ENCODE measurements at places on chromosomes 3 and 15. TPM values are rescaled to one million over a fixed set of nuclear protein-coding genes. Genes with fewer than 3 reads are reported as not detected.

SEC11A gene
- 67.8 TPM for total RNA-seq

IL17RE gene
- 11.2 TPM for total RNA-seq

DUOX1 gene
- 0.43 TPM for total RNA-seq

SAMD7 gene
- total RNA-seq: not detected

MITF gene
- 6.1 TPM for total RNA-seq

SENP8 gene
- total RNA-seq: 1.2 TPM

DNA sequence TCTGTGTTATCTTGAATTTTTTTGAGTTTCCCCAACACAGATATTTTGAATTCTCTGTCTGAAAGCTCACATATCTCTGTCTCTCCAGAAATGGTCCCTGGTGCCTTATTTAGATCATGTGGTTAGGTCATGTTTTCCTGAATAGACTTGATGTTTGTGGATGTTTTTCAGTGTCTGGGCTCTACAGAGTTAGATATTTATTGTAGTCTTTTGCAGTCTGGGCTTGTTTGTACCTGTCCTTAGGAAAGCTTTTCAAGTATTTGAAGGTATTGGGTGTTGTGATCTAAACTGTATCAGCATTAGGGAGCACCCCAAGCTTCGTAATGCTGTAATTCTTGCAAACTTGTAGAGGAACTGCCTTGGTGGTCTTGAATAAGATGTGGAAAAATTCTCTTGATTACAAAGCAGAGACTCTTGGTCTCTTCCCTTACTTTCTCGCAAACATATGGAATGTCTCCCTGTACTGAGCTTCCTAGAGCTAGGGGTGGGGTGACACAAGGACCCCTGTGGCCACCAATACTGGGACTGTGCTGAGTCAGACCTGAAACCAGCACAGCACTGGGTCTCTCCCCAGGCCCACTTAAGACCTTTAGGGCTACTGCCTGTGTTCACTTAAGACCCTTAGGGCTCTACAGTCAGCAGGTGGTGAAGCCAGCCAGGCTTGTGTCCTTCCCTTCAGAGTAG lies 26.5 kb downstream of the TM4SF18 start:
- no peak overlapping the region for H3K4me3 ChIP-seq
- no peaks in the 10 kb centered on the region for H3K36me3 ChIP-seq
- H3K27ac ChIP-seq: no peak overlapping the region

DNA sequence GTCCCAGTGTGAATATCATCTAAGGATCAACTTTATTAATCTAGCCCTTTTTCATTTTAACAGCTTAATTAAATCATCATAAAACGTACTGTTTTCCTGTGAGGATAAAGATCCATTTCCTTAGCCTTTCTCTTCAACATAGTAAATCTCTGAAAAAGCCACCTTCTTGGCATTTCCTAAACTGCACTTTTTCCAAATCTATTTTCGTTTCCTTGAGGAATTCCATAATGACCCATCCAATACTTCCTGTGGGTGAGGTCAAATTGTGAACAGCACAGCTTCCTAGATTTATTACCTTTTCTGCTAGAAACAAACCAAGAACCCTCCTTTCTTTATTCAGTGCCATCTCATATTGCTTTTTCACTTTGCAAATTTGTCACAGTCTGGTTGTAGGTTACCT lies 129.4 kb upstream of the CNTN4 start:
- no peaks in the 10 kb centered on the region for H3K27me3 ChIP-seq
- H3K4me3 ChIP-seq: no peak overlapping the region
- DNase-seq: no peak
- no peaks in the 10 kb centered on the region for H3K36me3 ChIP-seq
- H3K27ac ChIP-seq: no peak overlapping the region
- H3K4me1 ChIP-seq: no peaks in the 10 kb centered on the region

DNA sequence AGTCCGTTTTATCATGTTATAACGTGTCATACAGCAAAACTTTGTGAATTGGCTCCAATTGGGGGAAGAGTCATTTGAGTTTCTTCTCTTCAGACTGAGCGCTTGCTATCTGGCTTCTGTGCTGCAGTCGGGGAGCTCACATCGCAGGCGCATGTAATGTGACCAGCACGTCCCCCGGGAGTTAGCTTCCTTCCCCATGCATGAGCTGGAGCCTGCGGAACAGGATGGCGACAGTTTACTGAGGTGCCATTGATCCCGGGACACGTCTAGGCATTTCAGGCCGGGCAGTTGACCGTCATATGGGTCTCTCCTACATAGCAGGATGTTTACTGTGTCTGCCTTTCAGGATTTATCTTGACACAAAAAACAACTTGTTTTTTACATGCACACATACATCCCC lies 44.8 kb downstream of the CMTM8 start:
- H3K36me3 ChIP-seq: no peaks in the 10 kb centered on the region
- peaks cover 31% of the 10 kb centered on the region for H3K4me1 ChIP-seq
- no peaks in the 10 kb centered on the region for H3K27me3 ChIP-seq
- H3K4me3 ChIP-seq: no peak overlapping the region
- no peak overlapping the region for H3K27ac ChIP-seq

DNA sequence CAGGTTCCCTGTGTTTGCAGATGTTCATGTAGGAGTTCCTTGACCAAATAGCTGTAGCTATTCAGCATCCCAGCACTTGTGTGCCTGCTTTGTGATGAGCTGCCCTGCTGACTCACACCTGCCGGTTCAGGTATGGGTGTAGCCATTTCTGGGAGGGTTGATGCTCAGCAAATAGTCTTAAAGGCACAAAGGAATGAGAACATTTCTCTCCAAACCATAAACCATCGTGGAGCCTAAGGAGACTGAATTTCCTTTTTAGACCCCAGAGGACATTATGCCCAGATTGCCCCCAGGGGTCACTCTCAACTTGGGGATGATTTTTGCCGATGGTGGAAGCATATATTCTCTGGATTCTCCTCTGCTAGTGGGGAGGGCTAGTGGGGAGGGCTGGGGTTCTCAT lies 80.6 kb downstream of the ADAMTSL3 start:
- no peak for DNase-seq
- no peak overlapping the region for H3K4me3 ChIP-seq
- H3K27ac ChIP-seq: no peak overlapping the region
- no peaks in the 10 kb centered on the region for H3K4me1 ChIP-seq
- no peaks in the 10 kb centered on the region for H3K36me3 ChIP-seq

- DNase-seq: no peak
- H3K4me3 ChIP-seq: no peak overlapping the region
- no peaks in the 10 kb centered on the region for H3K27me3 ChIP-seq
- H3K36me3 ChIP-seq: no peaks in the 10 kb centered on the region
- no peaks in the 10 kb centered on the region for H3K4me1 ChIP-seq
These were observed 246.6 kb downstream of the CBLB start for GRCh38 chr3:105622169-105622568.

GRCh38 chr15:22892333-22892732 lies 53.9 kb downstream of the NIPA2 start:
- H3K27me3 ChIP-seq: no peaks in the 10 kb centered on the region
- no peaks in the 10 kb centered on the region for H3K4me1 ChIP-seq
- H3K36me3 ChIP-seq: no peaks in the 10 kb centered on the region
- DNase-seq: no peak
- no peak overlapping the region for H3K27ac ChIP-seq
- no peak overlapping the region for H3K4me3 ChIP-seq

GRCh38 chr3:134276086-134276485 lies 25.4 kb upstream of the RYK start:
- peaks cover 5% of the 10 kb centered on the region for H3K4me1 ChIP-seq
- DNase-seq: no peak
- H3K27me3 ChIP-seq: no peaks in the 10 kb centered on the region
- H3K4me3 ChIP-seq: no peak overlapping the region
- no peak overlapping the region for H3K27ac ChIP-seq

- no peak for DNase-seq
- H3K36me3 ChIP-seq: no peaks in the 10 kb centered on the region
- H3K27me3 ChIP-seq: no peaks in the 10 kb centered on the region
These were observed 250.7 kb upstream of the ROBO2 start for GRCh38 chr3:76789237-76789636.

DNA sequence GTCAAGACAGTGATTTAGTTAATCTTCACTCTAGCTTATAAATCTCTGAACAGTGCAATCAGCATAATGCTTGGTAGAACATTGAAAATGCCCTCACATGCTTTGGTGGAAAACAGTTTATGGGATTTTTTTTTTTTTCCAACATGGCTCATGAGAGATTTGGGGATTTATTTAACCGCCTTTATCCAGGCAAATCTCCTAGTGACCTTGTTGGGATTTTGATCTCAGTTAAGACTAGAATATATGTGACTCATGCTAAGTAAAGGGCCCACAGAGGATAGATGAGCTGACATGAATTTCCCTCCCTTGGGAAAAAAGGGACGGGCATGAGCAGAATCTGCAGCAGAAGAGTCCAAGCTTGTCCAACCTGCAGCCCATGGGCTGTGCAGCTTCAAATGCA lies 18.7 kb downstream of the LRTM1 start:
- DNase-seq: no peak
- no peak overlapping the region for H3K4me3 ChIP-seq
- no peaks in the 10 kb centered on the region for H3K27me3 ChIP-seq
- H3K36me3 ChIP-seq: no peaks in the 10 kb centered on the region
- no peak overlapping the region for H3K27ac ChIP-seq

DNA sequence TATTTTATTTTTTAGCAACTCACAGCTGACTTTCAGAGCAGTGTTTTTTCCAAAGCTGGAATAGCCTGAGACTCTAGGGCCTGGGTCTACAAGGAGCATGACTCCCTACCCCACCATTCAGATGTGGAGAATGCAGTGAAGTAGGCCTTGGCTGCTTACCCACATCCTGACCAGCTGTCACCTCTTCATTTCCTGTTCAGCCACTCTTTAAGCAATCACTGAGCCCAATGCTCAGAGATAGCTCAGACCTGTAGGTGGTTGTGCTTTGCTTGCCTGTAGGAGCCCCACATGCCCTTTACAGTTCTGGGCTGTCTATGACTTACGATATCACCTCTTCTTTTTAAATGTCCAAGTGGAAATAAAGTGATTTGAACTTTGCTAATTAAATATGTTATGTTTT lies 148.1 kb downstream of the NEK11 start:
- no peak overlapping the region for H3K4me3 ChIP-seq
- no peaks in the 10 kb centered on the region for H3K4me1 ChIP-seq
- H3K36me3 ChIP-seq: no peaks in the 10 kb centered on the region
- no peak for DNase-seq
- H3K27me3 ChIP-seq: no peaks in the 10 kb centered on the region

GRCh38 chr3:197117114-197117513 lies 87.5 kb upstream of the MELTF start:
- no peak for DNase-seq
- H3K36me3 ChIP-seq: no peaks in the 10 kb centered on the region
- H3K4me1 ChIP-seq: no peaks in the 10 kb centered on the region
- no peak overlapping the region for H3K4me3 ChIP-seq
- H3K27ac ChIP-seq: no peak overlapping the region

- no peaks in the 10 kb centered on the region for H3K36me3 ChIP-seq
- peak; percentile 71 for DNase-seq
- H3K4me3 ChIP-seq: no peak overlapping the region
- no peaks in the 10 kb centered on the region for H3K27me3 ChIP-seq
- peaks cover 43% of the 10 kb centered on the region for H3K4me1 ChIP-seq
These were observed 2.0 kb upstream of the GP9 start for GRCh38 chr3:129058441-129059200.

DNA sequence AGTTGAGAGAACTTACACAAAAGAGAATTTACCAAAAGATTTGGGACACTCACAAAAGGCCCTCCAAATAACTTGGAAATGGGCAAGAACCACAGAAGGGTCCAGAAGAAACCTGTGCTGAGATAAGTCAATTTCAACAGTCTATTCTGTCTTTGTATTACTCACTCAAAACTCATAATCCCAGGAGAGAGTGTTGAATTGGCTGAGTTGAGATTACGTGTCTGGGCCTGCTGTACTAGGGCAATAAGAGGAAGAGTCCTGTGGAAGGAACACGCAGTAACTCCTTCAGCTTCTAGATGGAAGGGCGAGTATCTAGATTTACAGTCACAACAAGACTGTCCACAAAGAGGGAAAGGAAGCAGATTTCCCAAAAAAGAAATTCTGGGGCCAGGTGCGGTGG lies 42.5 kb upstream of the DYNC1LI1 start:
- no peak for DNase-seq
- H3K4me3 ChIP-seq: no peak overlapping the region

DNA sequence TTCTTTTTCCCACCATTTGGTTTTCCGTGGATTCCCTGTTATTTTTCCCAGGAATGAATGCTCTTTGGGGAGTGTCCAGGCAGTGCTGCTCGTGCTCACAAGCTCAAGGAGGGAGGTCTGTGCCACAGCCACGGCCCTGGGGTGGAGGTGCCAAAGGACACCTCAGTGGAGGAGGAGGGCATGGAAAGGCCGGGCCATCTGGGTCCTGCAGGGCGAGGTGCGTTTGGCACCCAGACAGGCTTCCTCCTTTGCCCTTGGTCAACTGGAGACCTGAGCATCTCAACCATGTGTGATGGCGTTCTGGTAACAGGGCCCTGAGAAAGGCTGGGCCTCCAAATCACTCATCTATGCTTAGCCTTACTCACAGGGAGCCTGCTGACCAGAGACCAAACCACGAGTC lies 25.4 kb downstream of the KY start:
- no peak for DNase-seq
- H3K4me3 ChIP-seq: no peak overlapping the region
- H3K36me3 ChIP-seq: no peaks in the 10 kb centered on the region
- H3K27me3 ChIP-seq: no peaks in the 10 kb centered on the region

GRCh38 chr15:69222002-69222474 lies 61.6 kb downstream of the GLCE start:
- H3K4me3 ChIP-seq: no peak overlapping the region
- no peaks in the 10 kb centered on the region for H3K27me3 ChIP-seq
- no peak overlapping the region for H3K27ac ChIP-seq
- peaks cover 12% of the 10 kb centered on the region for H3K4me1 ChIP-seq

DNA sequence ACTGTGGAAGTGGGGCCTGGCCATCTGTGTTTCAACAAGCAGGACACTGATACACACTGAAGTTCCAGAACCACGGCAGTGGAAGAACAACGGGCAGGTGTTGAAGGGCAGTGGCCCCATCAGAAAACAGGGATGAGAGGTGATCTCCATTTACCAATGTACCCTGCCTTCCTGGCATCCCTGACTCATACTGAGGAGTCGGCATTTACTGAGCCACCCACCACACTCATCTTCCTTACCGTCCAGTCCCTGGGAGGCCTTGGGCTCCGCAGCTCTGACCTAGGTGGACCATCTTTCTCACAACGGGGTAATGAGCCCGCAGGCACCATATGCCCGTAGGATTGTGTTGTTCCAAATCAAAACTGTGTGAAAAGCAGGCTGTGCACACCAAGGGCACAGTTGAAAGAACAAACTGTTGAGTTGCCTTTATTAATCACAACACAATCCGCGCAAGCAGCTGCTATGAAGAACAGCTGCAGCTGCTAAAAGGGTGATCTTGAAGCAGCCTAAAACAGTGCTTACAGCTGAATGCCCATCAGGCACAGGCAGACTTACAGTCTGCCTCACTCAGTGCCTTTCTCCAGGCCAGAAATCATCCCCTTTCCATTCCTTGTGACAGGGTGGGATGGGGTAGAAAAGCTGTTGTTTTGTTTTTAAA lies 12.9 kb downstream of the MB21D2 start:
- no peak overlapping the region for H3K27ac ChIP-seq
- no peaks in the 10 kb centered on the region for H3K36me3 ChIP-seq
- no peaks in the 10 kb centered on the region for H3K4me1 ChIP-seq
- no peaks in the 10 kb centered on the region for H3K27me3 ChIP-seq
- no peak for DNase-seq

- H3K4me3 ChIP-seq: no peak overlapping the region
- no peaks in the 10 kb centered on the region for H3K36me3 ChIP-seq
- H3K27ac ChIP-seq: no peak overlapping the region
- no peaks in the 10 kb centered on the region for H3K4me1 ChIP-seq
These were observed 107.8 kb downstream of the MYRIP start for GRCh38 chr3:39917065-39917773.

GRCh38 chr3:29887451-29887850 lies 606.6 kb downstream of the RBMS3 start:
- no peak for DNase-seq
- no peaks in the 10 kb centered on the region for H3K36me3 ChIP-seq
- H3K4me1 ChIP-seq: no peaks in the 10 kb centered on the region
- no peak overlapping the region for H3K4me3 ChIP-seq

GRCh38 chr3:78818161-78818985 lies 949.4 kb downstream of the ROBO1 start:
- H3K27me3 ChIP-seq: no peaks in the 10 kb centered on the region
- H3K27ac ChIP-seq: no peak overlapping the region
- peaks cover 10% of the 10 kb centered on the region for H3K4me1 ChIP-seq

All from pancreas (tissue), 10 donors.